ENCODE measurements at places on chromosomes 6 and 20.

- DNase-seq, result no peak
Observed at GRCh38 chr6:115356371-115356770, 704.3 kb downstream of the FRK start.

DNA sequence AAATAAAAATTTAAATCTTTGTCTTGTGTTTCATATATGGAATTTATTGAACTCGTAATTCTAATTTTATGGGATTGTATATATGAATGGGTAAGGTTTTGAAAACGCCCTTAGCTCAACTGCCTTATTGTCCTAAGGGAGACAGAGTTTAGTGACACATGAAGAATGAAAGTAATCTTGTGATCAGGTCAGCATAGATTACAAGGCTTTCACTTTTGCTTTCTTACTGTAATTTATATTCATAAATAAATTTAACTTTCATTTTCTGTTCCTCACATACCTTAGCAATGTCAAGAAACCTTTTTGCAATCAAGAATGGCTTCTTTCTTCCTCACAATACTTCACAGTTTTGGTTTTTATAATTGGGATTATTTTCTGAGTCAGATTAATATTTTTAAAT lies 14.4 kb downstream of the KPNA5 start:
- DNase-seq, result no peak

- no peak for DNase-seq
Observed at GRCh38 chr6:64990652-64991304, 716.2 kb downstream of the EYS start.

- no peak for DNase-seq
Observed at GRCh38 chr6:143842461-143842901, 657 bp upstream of the LTV1 start.

DNA sequence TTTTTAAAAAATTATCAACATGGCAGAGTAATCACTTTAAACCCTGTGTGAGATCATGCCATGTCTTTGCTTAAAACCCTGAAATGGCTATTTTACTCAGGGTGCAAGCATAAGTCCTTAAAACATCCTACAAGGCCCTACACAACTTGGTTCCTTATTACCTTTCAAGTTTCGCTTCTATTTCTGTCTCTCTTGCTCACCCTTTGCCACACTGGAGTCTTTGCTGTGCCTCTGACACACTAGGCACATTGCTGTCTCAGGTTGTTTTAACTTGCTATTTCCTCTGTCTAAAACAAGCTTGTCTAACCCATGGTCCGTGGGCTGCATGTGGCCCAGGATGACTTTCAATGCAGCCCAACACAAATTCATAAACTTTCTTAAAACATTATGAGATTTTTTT lies 55.6 kb downstream of the KIAA0408 start:
- DNase-seq, result no peak

GRCh38 chr6:160949531-160949930 lies 42.0 kb upstream of the MAP3K4 start:
- no peak for DNase-seq

- no peak for DNase-seq
Observed at GRCh38 chr6:12535586-12536314, 180.8 kb upstream of the PHACTR1 start.

DNA sequence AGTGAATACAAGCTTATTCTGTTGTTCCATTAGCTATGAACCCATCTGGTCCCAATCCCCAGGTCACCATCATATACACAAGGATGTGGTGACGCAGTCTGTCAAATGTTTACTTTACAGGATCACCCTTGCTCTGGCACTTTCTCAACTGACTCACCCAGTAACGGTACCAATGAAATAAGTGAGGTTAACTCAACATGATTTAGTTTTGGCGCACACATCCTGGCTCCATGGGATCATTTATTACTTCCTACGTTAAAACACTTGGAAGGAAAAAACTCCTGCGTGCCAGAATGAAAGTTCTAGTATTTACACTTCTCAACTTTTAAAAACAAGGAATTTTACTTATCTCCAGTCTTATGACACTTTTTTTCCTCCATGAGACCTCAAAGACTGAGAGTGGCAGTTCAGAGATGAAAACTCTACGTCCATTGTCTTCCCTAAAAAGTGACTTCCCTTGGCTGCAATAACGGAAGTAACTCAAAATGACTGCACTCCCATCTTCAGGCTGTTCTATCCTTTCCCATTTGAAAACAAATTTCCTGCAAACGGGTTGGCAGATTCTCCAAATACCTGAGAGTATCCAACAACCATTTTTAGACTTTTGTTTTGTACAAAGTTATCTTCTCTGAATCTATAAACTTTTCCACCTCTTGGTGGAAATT lies 15.9 kb downstream of the AGPAT4 start:
- no peak for DNase-seq

DNA sequence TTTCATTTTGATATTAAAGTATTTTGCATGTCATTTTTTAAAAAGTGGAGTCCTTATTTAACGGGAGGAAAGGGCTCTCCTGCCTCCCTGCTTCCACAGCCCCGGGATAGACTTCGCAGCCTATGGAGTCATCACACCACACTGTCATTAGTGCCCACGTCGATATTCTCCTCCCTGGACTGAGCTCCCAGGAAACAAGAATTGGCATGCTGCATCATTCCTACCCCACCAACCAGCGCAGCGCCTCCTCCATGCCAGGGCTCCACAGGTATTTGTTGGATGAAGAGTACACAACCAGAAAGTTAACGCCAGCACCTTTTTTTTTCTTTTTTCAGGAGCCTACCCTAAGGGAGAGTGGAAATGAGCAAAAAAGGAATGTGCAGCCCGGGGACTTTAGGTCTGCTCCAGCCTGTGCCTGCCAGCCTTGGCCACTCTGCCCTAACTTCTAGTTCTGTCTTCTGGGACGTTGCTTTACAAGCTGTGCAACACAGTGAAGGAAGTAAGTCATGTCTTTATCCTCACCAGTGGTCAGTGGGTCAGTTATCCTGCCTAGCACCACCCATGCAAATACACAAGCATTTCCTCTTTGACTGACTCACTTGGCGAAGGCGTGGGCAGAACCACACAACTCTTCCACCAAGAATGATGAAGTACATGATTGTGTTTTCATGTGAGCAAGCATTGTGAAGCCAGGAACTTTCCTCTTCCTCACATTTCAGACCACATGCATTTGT lies 180.7 kb upstream of the UST start:
- DNase-seq, result no peak

- no peak for DNase-seq
Observed at GRCh38 chr6:23637296-23637695, 488.7 kb upstream of the NRSN1 start.

GRCh38 chr6:95294043-95294442 lies 283.3 kb upstream of the MANEA start:
- DNase-seq, result no peak

DNA sequence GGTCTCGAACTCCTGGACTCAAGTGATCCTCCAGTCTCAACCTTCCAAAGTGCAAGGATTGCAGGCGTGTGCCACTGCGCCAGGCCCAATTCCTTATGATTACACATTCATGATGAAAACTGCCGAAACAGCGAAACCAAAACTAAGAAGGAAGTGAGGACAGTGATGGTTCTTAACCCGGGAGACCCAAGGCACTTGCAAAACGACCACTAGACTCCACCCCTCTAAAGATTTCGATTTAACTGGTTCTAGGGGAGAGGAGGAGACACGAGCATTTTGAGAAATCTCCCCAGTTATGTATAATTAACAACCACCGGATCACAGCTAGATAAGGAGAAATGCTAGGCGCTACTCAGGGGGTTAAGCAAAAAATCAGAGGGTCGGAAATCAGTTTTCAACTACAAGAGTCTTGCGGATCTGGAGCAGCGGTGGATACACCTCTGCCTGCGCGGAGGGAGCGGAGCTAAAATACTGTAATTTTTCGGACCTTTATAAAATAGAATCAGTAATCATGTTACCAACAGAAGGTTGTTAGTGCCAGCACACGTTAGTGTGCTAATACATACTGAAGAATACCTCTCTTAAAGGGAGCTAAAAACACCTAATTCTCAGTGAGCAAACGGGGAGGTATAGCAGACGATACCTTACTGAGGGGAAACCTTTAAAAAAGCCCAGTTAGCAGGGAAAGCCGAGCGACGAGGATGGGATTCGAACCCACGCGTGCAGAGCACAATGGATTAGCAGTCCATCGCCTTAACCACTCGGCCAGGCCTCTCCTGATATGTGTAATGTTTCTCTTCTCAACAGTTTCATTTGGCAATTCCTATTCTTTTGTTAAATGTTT lies 60.0 kb upstream of the BTN3A2 start:
- no peak for DNase-seq

- no peak for DNase-seq
Observed at GRCh38 chr6:164690702-164691500, 618.5 kb downstream of the C6orf118 start.

Measured in right renal cortex interstitium (tissue), 3 donors.